Thyroid gland (tissue), 4 donors: ENCODE measurements at places on chromosomes 4 and X.

DNA sequence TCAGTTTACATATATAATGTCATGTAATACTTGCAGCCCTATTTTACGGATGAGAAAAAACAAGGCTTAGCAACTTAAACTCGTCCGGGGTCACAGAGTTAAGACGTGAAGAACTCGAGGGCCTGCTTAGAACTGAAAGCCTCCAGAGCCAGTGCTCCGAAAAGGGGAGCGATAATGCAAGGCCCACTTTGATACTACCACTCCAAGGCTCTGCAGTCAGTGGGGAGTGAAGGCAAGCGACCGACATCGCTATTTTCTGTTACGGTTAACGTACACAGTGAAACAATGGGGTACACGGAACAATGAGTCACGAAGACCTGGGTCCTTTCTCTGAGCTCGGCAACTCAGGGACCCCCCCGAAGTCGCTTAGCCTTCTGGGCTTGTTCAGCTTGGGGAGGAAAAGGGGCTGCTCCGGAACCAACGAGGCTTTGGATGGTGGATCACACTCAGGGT, 965 bp downstream of the PPA2 start:
- DNase-seq: no peak

DNA sequence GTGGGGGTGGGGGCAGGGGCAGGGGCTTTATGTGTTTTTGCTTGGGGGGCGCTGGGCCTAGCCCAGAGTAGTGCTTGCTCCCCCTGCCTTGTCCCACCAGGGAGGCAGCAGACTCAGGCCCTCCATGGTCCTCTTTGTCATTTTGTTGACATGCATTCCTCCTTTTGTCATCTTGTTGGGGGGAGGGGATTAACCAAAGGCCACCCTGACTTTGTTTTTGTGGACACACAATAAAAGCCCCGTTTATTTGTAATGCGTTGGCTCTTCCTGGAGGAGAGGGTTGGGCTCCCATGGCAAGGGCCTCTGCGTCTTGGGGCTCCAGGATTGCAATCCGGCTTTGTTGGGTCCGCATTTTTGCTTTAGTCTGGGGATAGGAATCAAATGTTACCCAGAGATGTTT, 2.2 kb downstream of the EMD start:
- DNase-seq: no peak

DNA sequence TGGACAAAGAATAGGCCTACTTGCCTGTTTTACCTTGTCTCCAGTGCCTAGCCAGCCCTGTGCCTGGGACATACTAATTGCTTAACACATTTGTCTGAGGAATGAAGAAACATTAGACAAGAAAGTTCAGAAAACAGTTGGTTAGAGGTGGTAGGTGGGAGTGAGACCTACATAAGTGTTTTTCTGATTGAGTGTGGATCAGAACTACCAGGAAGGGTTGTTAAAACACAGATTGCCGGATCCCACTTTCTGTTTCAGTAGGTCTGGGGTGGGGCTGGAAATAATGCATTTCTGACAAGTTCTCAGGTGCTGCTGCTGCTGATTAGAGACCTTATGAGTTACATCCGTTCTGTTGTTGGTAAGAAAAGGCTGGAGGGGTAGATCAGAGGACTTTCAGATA, 5.7 kb upstream of the JADE1 start:
- DNase-seq: no peak

DNA sequence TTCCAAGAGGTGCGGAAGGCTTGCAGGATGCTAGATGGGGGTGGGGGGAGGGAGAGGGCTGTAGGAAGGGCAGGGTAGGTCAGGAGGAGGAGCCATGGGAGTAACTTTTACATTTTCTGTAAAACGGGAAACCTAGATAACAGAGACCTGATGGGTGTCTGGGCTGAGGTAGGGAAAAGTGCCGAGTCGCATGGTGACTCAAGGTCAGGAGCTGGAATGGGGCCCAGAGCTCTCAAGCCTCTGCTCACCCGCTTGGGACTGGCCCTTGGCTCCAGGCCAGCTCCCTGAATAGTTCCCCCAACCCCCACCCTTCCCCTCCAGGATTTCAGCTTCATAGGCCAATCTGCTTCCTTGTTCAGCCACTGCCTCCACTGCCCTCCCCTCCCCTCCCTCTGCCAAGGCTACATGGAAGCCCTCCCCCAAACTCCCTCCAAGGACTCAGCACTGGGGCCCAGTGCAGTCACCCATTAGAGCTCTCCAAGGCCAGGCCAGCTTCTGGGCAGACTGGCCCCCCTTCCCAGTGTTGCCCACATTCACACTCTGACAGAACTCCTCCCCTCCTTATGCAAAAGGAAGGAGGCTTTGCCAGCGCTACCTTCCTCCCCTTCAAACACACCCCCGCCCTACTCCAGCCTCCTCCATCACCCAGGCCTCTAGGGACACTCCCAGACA, 43.6 kb downstream of the TSC22D3 start:
- DNase-seq: peak; percentile 95

DNA sequence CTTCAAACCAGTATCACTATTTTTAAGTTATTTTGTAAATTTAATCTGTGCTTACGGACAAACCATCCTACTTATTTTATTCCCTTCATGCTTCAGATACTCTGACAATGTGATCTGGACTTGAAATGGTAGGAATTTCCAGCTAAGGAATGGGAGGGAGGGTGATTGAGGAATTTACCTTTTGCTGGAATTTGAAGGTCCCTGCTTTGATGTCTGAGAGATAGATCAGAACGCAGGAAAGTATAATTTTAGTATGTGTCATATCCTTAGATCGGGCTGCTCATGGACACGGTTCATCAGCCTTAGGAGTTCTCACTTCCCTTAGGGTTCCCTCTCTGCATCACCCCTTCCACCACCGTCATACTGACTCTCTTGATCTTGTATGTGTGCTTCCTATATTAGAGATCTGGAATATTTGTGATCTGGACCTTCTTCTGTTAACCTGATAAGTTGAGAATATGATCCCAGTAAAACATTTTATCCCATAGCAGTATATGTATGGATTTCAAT, 16.8 kb downstream of the OCRL start:
- no peak for DNase-seq
